ENCODE measurements at places on chromosomes 6 and 20.

- no peaks in the 10 kb centered on the region for H3K36me3 ChIP-seq
- peaks cover 26% of the 10 kb centered on the region for H3K27me3 ChIP-seq
- no peak overlapping the region for H3K4me3 ChIP-seq
These were observed 93.2 kb downstream of the DLGAP4 start for GRCh38 chr20:36399147-36399968.

DNA sequence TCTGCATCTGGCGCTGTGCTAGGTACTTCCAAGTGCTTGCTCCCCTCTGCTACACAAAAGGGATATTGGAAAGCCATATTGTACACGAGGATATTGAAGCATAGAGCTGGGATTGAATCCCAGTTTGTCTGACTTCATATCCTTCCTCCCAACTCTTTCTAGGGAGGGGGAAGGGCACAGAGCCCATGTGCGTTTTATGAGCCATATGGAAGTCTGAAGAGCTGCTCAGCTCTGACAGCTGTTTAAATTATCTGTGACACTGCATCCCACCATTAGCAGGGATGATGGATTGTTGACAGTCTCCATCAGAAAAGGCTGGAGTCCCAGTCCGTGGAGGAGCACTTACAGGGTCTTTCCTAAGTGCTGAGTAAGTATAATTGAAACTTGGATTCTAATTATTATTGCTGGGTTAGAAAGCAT, 18.4 kb downstream of the TIAM2 start:
- H3K27me3 ChIP-seq, result peaks cover 4% of the 10 kb centered on the region
- no peak overlapping the region for H3K27ac ChIP-seq
- H3K36me3 ChIP-seq, result no peaks in the 10 kb centered on the region
- no peak for DNase-seq
- H3K4me3 ChIP-seq, result no peak overlapping the region
- H3K4me1 ChIP-seq, result no peaks in the 10 kb centered on the region

GRCh38 chr20:8168785-8169288, 36.8 kb downstream of the PLCB1 start:
- no peak overlapping the region for H3K27ac ChIP-seq
- DNase-seq, result no peak
- H3K4me3 ChIP-seq, result no peak overlapping the region
- no peaks in the 10 kb centered on the region for H3K4me1 ChIP-seq
- H3K36me3 ChIP-seq, result peaks cover 1% of the 10 kb centered on the region

DNA sequence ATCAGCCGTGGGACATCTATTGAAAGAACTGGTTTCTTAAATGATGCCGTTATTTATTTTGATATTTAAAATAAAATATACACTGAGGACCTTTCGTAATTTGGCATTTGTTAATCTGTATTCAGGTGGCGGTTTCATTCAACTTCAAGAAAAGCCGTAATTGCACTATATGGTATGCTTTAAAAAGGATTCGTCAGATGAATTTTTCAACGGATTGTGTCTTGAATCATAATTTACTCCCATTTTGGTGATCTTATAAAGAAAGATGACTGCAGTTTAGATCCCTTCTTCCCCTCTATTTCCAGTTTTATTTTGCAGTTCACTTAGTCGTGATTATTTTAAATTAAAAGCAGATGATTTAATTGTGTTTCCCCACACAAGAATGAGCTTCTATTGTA, 761 bp downstream of the KLHL32 start:
- H3K36me3 ChIP-seq, result no peaks in the 10 kb centered on the region
- no peak for DNase-seq
- peaks cover 41% of the 10 kb centered on the region for H3K4me1 ChIP-seq
- no peaks in the 10 kb centered on the region for H3K27me3 ChIP-seq
- H3K27ac ChIP-seq, result no peak overlapping the region

DNA sequence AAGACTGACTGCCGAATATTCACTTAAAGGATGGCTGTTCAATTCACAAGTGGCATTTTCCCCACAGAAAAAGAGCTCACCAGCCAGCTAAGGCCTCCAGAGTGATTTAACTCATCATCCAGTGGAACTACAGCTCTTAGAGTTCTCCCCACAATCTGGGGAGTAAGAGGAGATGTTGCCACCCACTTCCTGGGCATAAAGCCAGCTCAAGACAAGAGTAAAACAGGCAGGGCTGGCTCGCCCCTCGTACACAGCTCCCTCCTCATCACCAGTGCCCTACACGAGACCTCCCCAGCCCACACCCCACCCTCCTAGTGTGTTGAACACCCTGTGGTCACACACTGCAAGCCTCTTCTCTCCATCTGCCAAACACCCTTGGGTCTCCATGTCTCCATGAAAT, 47.2 kb upstream of the IPCEF1 start:
- no peak overlapping the region for H3K4me3 ChIP-seq
- H3K27ac ChIP-seq, result no peak overlapping the region
- no peak for DNase-seq
- H3K27me3 ChIP-seq, result no peaks in the 10 kb centered on the region
- H3K36me3 ChIP-seq, result no peaks in the 10 kb centered on the region

- H3K36me3 ChIP-seq, result no peaks in the 10 kb centered on the region
- H3K4me1 ChIP-seq, result peaks cover 10% of the 10 kb centered on the region
- H3K27ac ChIP-seq, result no peak overlapping the region
- DNase-seq, result no peak
- H3K27me3 ChIP-seq, result peaks cover 6% of the 10 kb centered on the region
These were observed 122.0 kb upstream of the ARID1B start for GRCh38 chr6:156654919-156655918.

DNA sequence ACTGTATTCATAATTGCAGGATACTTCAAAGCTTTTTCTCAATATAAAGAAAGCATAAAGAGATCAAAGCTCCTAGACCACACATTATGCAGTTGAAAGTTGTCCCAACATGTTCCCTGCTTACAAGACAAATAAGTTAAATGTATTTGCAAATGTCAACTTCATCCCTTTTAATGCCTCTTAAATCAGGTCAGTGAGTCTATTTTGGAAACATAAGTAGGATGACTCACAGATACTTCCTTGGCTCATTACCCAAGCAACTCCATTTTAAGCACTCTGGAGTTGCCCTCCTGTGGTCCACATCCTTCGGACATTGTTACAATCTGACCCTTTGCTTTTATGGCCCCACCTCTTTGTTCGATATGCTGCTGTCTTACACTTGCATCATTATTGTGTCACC, 162.0 kb downstream of the FAXC start:
- H3K36me3 ChIP-seq, result no peaks in the 10 kb centered on the region
- H3K4me1 ChIP-seq, result peaks cover 5% of the 10 kb centered on the region
- H3K27ac ChIP-seq, result no peak overlapping the region

GRCh38 chr20:19701429-19701828, 56.6 kb upstream of the RIN2 start:
- no peak for DNase-seq
- no peaks in the 10 kb centered on the region for H3K36me3 ChIP-seq
- H3K4me1 ChIP-seq, result no peaks in the 10 kb centered on the region
- H3K27me3 ChIP-seq, result peaks cover 7% of the 10 kb centered on the region

Measured in activated naive CD8-positive, alpha-beta T cell treated with anti-CD3 and anti-CD28 coated beads for 36 hours (primary cell).